ENCODE measurements at places on chromosomes 7 and 10.

- peak; percentile 58 for DNase-seq
Measured at GRCh38 chr10:12902135-12902572, 99.4 kb downstream of the CCDC3 start.

- no peak for DNase-seq
Measured at GRCh38 chr10:99920901-99921300, 88.8 kb downstream of the DNMBP start.

- peak; percentile 49 for DNase-seq
Measured at GRCh38 chr10:75718991-75719390, 287.6 kb downstream of the LRMDA start.

- DNase-seq, result no peak
Measured at GRCh38 chr10:29714096-29714874, 79.5 kb upstream of the SVIL start.

- DNase-seq, result no peak
Measured at GRCh38 chr7:70568674-70569334, 563.1 kb upstream of the GALNT17 start.

DNA sequence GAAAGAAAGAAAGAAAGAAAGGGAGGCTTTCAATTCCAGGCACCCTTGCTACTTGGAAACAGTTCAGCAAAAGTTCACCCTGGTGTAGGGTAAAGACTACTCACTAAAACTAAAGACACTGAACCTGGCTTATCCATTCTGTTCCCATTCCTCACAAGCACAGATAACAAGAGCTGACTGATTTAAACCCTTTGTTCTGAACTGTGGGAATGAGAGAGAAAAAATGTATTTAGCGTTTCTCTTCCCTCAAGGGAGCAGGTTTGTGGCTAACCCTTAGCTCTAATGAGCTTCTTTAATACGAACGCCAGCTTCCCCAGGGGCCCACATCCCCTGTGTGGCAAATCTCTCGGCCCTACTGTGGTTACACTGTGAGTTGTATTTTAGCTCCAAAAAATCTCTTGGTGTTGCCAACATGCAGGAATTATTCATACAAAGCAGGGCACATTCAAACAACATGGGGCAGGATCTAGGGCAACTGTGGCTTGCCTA is 23.3 kb downstream of the PRTFDC1 start:
- DNase-seq, result peak; percentile 32

DNA sequence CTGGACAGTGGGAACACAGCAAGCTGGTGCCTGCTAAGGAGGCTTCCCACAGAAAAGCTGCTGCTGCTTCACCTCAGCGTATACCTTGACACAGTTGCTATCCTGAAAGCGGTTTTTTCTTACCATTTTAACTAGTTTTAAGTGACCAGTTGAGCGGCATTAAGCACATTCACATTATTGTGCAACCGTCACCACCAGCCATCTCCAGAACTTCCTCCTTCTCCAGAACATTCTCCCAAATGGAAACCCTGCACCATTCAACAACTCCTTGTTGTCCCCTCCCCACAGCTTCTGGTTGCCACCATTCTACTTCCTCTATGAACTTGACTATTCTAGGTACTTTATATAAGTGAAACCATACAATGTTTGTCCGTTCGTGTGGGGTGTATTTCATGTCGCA is 169.9 kb downstream of the SNX10 start:
- DNase-seq, result no peak

GRCh38 chr7:155206318-155207020 is 91.2 kb upstream of the INSIG1 start:
- peak; percentile 37 for DNase-seq

- no peak for DNase-seq
Measured at GRCh38 chr10:73865459-73866442, 8.6 kb downstream of the CAMK2G start.

- DNase-seq, result no peak
Measured at GRCh38 chr10:64363687-64364086, 842.5 kb downstream of the REEP3 start.

- DNase-seq, result no peak
Measured at GRCh38 chr7:47817917-47818316, 130.3 kb downstream of the PKD1L1 start.

- DNase-seq, result no peak
Measured at GRCh38 chr7:72244826-72245398, 167.2 kb downstream of the CALN1 start.

DNA sequence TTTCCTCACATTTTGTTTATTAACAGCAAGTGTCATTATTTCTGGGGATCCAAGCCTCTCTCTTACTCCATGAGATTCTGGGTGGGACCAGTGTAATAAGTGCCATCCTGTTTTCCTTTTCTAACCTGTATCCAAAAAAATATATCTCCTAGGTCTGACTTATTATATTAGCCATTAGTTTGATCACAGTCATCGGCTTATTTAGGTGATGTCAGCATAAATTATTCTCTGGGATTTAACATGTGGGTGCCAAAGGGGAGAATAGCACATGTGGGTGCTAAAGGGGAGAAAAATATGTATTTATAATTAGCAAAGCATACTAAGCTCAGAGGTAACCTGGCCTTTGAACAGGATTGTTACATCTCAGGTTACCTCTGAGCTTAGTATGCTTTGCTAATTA is 293.8 kb upstream of the SEMA3D start:
- no peak for DNase-seq

- DNase-seq, result peak; percentile 61
Measured at GRCh38 chr7:28956608-28957063, 1.5 kb downstream of the TRIL start.

GRCh38 chr10:23432639-23433038 is 6.2 kb upstream of the OTUD1 start:
- DNase-seq, result no peak

DNA sequence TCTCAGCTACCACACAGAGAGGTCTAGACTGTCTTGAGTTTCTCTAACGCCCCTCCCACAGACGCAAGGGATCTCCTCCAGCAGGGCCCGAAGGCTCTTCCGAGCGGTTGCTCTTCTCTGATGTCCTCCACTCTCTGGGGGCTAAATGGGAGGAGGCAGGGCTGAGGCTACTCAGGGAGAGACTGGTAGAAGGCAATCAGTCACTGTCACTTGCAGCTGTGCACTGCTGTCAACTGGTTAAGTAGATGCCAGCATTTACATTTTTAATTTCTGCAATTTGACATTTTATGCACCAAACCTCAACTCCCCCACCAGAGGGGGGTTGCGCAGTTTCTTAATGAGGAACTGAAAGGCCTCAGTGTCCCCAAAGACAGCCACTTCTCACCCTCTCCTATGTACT is 442.8 kb downstream of the PLXNA4 start:
- no peak for DNase-seq

DNA sequence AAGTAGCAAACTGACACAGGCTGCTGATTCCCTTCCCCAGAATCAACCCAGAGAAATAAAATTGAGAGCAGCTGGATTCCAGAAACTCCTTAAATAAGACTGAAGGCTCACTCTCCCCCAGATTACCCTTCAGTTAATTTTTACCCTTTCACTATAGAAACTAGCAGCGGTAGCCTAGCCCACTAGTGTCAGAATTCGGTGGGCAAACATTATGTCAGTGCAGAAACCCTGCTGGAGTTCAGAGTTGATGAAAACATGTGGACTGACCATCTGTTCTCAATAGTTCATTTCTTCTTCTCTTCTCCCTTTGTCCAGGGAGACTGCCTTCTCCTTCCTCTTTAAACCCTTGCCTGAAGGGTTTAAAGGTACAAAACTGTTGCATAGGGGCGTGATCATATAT is 100.1 kb downstream of the PODXL start:
- DNase-seq, result no peak

GRCh38 chr10:130902929-130903328 is 408.6 kb downstream of the TCERG1L start:
- DNase-seq, result no peak

- no peak for DNase-seq
Measured at GRCh38 chr10:116126239-116126638, 146.8 kb downstream of the GFRA1 start.

DNA sequence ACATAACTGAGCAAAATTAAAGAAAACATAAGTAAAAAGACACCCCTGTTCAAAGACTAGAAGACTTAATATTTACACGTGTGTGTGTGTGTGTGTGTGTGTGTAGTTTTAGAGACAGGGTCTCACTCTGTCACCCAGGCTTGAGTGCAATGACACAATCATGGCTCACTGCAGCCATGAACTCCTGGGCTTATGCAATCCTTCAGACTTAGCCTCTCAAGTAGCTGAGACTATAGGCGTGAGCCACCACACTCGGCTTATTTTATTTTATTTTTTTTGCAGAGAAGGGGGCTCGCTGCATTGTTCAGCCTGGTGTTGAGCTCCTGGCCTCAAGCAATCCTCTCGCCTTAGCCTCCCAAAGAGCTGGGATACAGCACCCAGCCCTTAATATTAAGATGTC is 90.3 kb downstream of the JMJD1C start:
- DNase-seq, result no peak

GRCh38 chr7:22445140-22445743 is 54.7 kb downstream of the STEAP1B start:
- no peak for DNase-seq

- no peak for DNase-seq
Measured at GRCh38 chr7:390761-391410, 100.9 kb downstream of the FOXL3 start.

DNA sequence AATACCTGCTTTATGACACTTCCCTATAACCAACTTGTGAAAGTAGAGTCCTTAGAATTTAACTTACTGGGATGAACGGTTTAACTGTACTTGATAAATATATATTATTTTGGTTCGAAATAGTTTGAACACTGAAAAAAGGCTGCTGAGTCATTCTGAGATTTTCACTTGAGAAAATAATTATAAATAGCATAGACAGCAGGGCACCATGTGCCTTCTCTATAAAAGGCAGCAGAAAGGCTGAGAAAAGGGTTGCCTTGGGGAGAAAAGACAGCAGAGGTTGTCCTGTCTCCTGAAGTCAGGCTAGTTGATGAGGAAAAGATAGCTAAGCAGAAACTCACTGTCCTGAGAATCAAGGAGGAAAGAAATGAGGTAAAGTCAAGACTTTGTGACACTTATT is 92.4 kb downstream of the CTTNBP2 start:
- no peak for DNase-seq

- no peak for DNase-seq
Measured at GRCh38 chr10:115653473-115653872, 560.3 kb downstream of the ATRNL1 start.

DNA sequence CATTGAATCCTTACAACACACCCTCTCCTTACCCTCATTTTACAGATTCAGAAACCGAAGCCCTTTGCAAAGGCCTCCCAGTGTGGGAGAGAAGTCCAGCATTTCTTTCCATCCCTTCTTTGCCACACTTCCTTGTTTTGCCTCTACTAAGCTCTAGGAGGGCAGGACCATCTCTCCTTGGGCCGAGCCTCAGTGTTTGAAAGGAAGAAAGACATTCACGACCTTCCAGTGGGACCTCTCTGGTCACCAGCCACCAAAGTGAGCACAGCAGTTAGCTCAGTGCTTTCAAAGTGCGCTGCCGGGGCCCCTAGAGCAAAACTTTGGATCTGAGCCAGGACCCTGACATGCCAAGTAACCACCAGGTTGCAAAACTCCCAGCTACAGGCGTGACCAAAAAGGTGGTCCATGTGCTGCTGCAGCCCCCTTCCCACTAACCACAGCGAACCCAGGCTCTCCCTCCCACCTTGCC is 12.4 kb downstream of the CTBP2 start:
- no peak for DNase-seq

DNA sequence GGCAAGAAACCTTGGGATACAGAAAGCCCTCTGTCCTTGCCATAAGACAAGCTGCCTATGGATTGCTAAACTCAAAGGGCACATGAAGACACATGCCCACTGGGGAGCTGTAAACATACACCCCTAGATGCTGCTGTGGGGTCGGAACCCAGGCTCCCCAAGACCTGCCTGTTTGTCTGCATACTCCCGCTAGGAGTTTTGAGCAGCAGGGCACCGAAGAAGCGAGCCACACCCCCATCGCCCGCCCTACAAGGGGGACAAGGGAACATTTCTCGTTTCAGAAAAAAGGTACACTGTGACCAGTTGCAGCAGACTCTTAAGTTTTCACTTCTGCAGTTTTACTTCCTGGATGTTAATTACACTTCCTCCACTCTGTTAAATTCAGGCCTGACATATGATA is 680.2 kb upstream of the GHITM start:
- no peak for DNase-seq

DNA sequence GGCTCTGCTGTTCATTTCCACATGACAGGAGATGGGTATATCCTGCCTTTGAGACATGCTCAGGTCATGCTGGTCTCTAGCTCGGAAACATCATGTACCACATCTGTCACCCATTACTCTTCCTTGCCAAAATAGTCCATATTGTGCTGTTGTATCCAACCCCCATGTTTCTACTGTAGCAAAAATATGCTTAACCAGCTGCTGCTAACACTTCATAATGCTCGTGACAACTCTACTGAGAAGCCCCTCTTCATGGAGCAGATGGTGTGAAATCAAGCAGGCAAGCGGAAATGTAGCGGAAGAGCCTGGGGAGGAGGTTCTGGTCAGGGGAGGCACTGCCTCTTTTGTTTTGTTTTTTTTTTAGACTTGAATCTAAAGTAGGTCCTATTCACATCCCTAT is 82.9 kb downstream of the NPY start:
- no peak for DNase-seq

- DNase-seq, result no peak
Measured at GRCh38 chr10:87761892-87762291, 56.1 kb downstream of the ATAD1 start.

DNA sequence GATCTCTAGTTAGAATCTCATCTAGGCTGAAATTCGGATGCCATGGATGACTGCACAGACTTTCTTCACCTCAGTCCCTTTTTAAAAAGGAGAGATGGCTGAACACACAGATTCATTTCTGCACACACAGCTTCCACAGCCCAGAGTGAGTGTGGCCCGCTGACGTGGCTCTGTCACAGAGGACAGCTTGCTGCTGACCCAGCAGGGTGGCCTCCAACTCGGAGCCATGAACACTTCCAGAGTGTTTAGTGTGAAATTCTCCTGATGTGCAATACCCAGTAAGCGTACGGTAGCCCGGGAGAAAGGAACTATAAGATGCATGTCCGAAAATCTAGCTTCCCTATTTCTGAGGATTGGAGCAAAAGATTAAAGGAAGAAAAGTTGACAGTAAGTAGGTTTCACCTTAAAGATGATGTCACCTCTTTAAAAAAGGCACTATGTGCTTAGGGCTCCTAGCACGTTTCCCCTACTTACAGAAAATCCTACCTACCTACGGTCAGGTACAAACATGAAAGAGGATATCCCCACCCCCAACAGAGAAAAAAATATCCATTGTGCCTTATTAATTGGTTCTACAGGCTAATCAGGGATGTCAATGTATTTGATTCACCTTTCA is 162.2 kb downstream of the RAPGEF5 start:
- DNase-seq, result no peak

GRCh38 chr7:77538281-77539212 is 1.5 kb downstream of the PTPN12 start:
- peak; percentile 25 for DNase-seq

GRCh38 chr10:110310741-110311140 is 6.0 kb upstream of the SMNDC1 start:
- no peak for DNase-seq
